ENCODE measurements at places on chromosomes 5 and 9.

- no peak for DNase-seq
Observed at GRCh38 chr5:173707392-173707791, 90.9 kb upstream of the BOD1 start.

GRCh38 chr9:124180557-124180956, 77.2 kb upstream of the NEK6 start:
- no peak for DNase-seq

GRCh38 chr5:56350597-56351170, 117.6 kb upstream of the ANKRD55 start:
- DNase-seq = no peak

GRCh38 chr9:20713172-20713571, 29.1 kb downstream of the FOCAD start:
- DNase-seq = no peak

DNA sequence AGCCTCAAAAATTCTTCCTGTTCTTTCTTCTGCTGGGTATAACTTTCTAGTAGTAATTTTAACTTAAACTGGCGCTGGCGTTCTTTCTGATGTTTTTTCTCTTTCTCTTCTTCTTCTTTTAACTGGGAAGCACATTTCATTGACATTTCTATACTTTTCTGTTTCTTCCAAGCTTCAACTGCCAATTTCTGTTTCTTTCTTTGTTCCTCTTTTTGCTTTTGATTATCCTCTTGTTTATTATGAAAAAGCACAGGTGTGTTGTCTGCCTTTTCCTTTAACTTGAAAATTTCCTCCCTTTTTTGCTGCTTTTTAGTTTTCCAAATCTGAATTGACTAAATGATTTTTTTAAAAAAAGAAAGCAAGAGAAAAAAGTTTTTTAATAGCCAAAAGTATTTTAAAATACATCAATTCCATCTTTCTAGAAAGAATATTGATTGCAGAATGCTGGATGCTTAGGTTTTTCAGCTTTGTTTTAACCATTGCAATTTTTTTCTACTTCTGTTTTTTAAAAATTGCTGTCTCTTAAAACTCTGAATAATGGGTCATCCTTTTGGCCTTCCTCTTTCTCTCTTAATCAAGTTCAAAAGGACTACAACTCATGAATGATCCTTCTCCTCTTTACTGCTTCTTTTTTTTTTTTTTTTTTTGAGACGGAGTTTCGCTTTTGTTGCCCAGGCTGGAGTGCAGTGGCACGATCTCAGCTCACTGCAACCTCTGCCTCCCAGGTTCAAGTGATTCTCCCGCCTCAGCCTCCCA, 8.8 kb upstream of the PGGT1B start:
- no peak for DNase-seq

- DNase-seq = no peak
Observed at GRCh38 chr9:29830821-29831220, 2257.5 kb upstream of the C9orf72 start.

DNA sequence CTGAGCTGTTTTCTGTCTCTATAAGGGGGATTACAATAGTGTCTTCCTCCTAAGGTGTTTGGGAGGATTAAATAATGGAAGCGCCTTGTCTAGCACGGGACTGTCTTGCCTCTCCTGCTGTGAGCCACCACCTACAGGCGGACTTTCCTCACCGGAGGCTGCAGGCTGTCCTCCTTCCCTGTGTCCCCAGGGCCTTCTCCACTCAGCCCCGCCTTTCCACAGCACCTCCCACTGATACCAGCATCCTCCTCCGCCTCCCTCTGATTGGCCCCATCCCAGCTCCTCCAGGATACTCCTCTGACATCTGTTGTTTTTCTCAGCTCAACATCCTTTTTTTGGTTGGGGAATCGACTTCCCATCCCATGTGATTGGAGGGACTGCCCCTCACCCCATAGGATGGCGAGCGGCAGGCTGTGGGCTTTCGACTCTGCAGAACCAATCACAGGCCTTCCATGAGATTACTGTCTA, 851 bp upstream of the ZDHHC12 start:
- peak; percentile 50 for DNase-seq

GRCh38 chr5:27708534-27708933, 670.1 kb upstream of the CDH9 start:
- DNase-seq = no peak

DNA sequence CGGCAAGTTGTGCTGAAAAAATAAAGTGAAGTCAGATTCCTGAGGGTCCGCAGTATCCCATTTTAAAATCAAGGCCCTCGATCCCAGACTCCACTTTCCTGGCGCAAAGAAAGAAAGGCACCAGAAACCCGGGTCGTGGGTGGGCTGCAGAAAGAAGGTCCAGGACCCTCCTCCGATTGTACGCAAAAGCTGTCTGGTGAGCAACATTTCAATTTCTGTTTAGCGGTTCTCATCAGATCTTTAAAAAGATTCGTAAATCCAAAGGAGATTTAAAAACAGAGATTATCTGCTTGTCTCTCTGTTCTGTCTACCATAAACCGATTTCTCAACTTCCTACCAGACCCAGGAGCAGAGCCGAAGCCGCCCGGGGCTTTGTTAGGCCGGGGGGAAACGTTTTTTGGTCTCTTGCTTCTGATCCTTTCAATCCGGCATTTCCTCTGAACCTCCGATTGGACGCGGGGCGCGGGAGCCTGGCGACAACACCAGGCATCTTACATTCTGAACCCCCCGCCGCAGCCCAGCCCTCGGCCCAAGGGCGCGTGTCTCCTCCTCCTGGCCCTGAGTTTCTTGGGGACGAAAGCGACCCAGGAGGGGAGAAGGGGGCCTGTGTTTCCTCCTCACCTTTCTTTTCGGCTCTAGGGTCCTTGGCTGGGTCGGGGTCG, 746 bp downstream of the NKX2-5 start:
- no peak for DNase-seq

- DNase-seq = no peak
Observed at GRCh38 chr5:31806561-31806960, 167.6 kb downstream of the PDZD2 start.

- no peak for DNase-seq
Observed at GRCh38 chr9:115196919-115197318, 79.0 kb upstream of the TNC start.

DNA sequence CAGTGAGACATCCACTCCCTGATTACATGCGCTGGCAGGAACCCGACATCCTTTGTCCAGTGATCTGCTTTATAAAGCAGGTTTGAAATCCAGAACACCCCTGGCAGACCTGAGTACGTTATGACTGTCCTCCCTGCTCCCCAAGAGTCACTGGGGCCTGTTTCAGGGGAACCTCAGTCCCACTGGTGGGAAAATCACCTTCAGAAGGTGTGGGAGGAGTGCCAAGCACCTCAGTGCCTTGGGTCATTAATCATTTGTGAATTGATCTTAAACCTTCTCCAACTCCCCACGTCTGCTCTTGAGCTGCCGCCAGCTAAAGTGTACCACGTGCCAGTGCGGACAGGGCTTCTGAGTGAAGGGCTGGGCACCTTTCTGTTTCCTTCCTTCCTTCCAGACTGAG, 16.2 kb downstream of the SLC6A3 start:
- DNase-seq = no peak

DNA sequence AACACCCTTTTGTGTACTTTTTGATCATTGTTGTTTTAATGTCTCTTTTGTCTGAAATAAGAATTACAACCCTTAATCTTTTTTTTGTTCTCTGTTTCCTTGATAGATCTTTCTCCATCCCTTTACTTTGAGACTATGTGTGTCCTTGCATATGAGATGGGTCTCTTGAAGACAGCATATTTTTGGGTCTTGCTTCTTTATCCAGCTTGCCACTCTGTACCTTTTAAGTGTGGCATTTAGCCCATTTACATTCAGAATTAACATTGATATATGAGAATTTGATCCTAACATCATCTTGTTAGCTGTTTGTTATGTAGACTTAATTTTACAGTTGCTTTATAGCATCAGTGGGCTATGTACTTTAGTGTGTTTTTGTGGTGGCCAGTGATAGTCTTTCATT, 382.5 kb downstream of the MED10 start:
- no peak for DNase-seq

- DNase-seq = no peak
Observed at GRCh38 chr5:10524376-10525123, 39.3 kb upstream of the ANKRD33B start.

GRCh38 chr9:136597141-136597885, 51.5 kb upstream of the NOTCH1 start:
- no peak for DNase-seq

DNA sequence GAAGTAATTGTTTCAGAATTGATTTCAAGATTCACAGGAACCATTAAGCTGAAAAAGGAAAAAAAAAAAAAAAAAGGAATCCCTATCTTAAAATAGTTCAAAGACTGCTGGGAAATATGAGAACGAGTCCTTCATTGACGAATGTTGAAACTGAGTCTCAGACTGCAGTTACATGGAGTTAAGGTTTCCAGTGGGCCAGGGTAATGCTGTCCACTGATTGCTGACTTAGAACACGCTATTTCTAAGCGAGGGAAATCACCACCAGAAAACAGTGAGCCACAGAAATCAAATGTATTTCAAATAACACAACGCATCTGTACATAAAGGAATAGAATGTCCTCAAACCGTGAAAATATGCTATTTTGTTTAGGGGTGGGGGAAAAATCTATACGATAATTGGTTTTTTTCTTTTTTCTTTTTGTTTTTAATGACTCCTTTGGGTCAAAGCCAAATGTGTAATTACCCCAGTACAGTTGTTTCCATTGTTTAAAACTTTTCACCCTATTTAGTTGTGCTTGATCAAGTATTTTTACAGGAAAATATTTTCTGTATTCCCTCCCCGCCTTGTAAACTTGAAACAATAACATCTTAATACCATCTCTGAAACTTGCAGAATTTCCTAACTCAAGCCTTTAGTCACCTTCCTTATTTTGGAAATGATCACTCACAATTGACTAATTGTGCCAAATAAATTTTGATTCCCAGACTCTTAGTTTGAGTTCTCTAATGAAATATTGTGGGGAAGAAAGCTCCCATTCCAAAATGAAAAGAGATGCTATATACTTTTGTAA, 208.3 kb downstream of the MCTP1 start:
- no peak for DNase-seq

GRCh38 chr5:99948850-99949249, 586.3 kb upstream of the FAM174A start:
- DNase-seq = no peak

- peak; percentile 59 for DNase-seq
Observed at GRCh38 chr9:1050125-1050895, at the start of gene DMRT2. DMRT2 (plus strand) TSS chr9:1050357; CDS start chr9:1051614, 1,257 bp downstream.

GRCh38 chr5:9009931-9010651, 535.8 kb downstream of the SEMA5A start:
- DNase-seq = no peak

DNA sequence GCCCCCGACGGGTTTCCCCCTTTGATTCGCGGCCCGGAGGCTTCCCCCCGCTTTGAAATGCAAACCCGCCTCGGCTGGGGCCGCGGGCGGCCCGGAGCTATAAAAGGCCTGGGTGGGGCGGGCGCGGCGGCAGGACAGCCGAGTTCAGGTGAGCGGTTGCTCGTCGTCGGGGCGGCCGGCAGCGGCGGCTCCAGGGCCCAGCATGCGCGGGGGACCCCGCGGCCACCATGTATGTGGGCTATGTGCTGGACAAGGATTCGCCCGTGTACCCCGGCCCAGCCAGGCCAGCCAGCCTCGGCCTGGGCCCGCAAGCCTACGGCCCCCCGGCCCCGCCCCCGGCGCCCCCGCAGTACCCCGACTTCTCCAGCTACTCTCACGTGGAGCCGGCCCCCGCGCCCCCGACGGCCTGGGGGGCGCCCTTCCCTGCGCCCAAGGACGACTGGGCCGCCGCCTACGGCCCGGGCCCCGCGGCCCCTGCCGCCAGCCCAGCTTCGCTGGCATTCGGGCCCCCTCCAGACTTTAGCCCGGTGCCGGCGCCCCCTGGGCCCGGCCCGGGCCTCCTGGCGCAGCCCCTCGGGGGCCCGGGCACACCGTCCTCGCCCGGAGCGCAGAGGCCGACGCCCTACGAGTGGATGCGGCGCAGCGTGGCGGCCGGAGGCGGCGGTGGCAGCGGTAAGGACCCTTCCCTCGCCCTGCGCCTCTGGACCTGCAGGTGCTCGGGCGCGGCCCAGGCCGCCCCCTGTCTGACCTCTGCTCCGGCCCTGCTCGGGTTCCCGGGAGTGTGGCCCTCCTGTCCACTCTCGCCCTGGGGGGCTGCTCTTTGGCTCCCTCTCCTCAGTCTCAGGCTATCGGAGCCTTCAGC, at the start of gene CDX1:
TSS of gene CDX1 (plus strand) at position 129 of the 862 bp plus-strand sequence. CDS start at position 228, 99 bp downstream.
- DNase-seq = no peak

DNA sequence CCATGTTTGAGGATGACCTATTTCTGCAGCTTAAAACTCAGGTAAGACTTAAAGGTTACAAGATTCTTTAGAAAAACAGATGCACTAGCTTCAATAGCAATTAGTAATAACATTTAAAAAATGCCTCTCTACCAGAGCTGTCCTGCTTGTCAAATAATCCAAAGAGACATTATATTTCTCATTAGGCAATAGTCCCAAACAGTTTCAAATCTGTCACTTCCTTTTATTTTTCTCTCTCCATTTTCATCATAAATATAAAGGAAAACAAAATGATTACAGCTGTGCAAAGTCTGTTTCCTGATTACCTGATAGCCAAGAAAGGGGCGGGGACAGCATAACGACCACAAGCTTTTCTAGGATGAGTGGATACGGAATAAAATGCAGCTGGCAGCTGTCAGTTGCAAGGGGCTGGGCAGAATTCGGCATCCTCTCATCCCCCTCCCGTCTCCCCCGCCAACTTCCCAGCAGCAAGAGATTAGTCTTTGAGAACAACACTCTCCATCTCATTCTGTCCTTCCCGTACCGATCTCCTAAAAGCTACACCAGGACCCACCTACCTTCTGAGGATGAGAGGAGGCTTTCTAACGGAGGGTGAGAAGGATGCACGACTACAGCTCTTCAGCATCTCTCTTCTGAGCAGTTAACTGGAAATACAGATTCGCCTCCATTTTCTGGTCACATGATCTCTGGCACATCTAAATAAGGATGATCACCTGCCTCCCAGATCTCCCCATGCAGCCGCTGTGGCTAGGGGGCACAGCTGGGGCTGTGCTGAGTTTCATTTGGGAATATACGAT, 72.5 kb upstream of the PCA3 start:
- DNase-seq = peak; percentile 8

- DNase-seq = no peak
Observed at GRCh38 chr5:105956456-105957196, 1714.1 kb downstream of the EFNA5 start.

DNA sequence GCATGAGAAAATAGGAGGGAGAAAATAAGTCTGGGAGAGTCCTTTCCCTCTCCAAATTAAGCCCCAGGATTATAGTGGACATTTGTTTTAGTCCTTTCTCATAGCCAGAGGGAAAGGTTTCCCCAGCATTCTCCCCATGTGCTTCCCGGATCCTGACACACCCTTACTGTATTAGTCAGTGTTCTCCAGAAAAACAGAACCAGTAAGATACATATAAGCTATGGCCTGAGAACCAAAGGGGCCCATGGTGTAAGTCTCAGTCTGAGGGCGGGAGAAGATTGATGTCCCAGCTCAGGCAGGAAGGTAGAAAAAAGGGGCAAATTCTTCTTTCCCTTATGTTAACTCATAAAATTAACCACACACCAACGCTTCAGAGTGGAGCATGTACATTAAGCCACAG, 25.6 kb upstream of the SPATA31D4 start:
- DNase-seq = no peak

- no peak for DNase-seq
Observed at GRCh38 chr9:99055384-99055783, 49.5 kb upstream of the TGFBR1 start.

- DNase-seq = no peak
Observed at GRCh38 chr5:178644826-178645545, 18.1 kb upstream of the CLK4 start.

Data from activated T-cell treated with anti-CD3 and anti-CD28 coated beads, Interleukin-2, amount 50 U/mL, for 72 hours (primary cell).